ENCODE measurements at places on chromosomes 2 and 18.
A peak's percentile ranks its signal among the peaks of the same experiment; 100 is the strongest.

GRCh38 chr2:5683471-5683870 lies 8.7 kb upstream of the SOX11 start:
- DNase-seq, result no peak

DNA sequence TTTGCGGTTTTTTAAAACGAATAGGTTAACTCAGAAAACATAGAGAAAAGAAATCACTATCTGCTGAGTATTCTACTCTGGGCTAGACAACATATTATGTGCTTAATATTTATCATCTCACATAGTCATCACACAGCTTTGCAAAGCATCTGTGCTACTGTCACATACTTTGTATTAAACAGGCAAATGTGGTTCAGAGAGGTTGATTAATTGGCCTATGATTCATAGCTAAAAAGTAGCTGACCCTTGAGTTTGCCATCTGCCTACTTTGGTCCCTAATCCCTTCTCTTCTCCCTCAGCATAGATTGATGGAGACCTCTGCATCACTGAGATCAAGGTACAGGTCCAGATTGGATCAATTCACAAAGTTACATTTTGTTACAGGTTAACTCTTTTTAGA lies 21.4 kb downstream of the ANKRD30B start:
- no peak for DNase-seq

DNA sequence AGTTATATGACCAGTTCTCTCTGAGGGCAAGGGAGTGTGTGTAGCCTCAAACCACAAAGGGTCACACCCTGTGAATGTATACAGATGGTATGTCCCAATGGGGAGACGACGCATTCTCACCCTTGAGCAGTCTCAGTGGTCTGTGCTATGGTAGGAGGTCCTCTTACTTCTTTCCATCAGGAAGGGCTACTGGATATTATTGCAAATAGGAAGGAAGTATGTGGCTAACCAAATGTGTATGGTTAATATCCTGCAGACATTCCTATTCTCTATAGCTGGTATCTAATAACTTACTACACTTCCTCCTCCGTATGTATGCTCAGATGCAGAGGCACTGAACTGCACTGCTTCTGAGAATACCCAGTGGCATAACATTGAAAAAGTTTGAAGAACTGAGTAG lies 306.7 kb upstream of the CCDC68 start:
- DNase-seq, result no peak

DNA sequence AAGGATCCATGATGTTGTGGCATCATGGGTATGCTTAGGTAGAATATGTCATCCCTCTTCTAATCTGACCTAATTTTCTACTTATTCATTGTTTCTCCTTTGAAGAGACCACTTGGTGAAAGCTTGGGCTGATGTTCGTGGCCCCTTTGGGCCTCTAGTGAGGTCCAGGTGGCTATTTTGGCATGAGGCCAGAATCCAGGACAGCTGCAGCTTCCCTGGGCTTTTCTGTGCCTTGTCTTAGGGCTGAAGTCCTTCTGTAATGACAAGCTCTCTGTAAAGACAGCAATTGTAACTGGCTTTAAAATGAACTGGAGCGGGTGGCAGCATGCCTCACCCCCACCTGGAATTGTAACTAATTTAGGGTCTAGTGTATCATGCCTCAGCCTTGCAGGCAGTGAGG lies 15.6 kb upstream of the MC2R start:
- no peak for DNase-seq

- DNase-seq, result no peak
Measured at GRCh38 chr2:237290261-237290660, 123.7 kb downstream of the COL6A3 start.

GRCh38 chr2:231590614-231591013 lies 2.0 kb upstream of the TEX44 start:
- DNase-seq, result no peak

GRCh38 chr2:189933041-189933440 lies 129.5 kb downstream of the MSTN start:
- DNase-seq, result no peak

- DNase-seq, result no peak
Measured at GRCh38 chr2:44137048-44137447, 31.6 kb upstream of the PPM1B start.

GRCh38 chr2:160295519-160296207 lies 95.6 kb upstream of the ITGB6 start:
- DNase-seq, result no peak

DNA sequence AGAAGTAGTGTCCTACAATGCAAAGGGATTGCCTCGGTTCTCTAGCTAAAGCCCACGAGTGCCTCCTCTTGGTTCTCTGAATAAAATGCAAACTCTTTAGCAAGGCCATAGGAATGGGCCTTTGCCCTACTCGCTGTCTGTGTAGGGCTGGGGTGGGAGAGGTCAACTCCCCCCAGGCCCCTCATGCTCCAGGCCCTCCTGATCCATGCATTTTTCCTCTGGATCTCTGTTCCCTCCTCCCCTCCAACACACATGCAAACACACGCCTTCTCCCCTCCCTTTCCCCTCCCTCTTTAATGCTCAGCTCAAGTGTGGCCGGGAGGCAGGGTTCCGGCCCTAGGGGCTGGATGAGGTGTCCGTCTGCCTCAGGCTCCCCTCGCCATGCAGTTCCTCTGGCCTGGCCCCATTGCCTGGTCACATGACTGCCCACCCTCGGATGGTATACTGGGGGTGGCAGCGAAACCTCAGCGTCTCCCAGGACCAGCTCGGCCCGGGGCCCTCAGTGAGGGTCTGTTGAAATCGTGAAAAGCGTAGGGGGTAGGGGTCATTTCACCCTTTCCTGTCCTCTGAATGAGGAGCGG lies 14.9 kb upstream of the KLF11 start:
- no peak for DNase-seq

DNA sequence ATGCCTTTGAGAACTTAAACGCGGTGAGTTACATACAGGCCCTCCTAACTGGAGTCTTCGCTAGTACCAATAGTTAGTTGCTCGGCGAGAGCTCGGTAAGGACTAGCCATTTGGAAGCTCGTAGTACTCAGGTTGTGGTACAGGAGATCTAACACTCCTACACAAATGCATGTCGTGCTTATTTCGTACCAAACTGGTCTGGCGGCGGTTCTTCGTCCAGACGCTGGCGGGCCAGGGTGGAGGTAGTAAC lies 346 bp upstream of the VRK2 start:
- DNase-seq, result no peak

GRCh38 chr2:28267282-28267681 lies 125.4 kb upstream of the FOSL2 start:
- no peak for DNase-seq

DNA sequence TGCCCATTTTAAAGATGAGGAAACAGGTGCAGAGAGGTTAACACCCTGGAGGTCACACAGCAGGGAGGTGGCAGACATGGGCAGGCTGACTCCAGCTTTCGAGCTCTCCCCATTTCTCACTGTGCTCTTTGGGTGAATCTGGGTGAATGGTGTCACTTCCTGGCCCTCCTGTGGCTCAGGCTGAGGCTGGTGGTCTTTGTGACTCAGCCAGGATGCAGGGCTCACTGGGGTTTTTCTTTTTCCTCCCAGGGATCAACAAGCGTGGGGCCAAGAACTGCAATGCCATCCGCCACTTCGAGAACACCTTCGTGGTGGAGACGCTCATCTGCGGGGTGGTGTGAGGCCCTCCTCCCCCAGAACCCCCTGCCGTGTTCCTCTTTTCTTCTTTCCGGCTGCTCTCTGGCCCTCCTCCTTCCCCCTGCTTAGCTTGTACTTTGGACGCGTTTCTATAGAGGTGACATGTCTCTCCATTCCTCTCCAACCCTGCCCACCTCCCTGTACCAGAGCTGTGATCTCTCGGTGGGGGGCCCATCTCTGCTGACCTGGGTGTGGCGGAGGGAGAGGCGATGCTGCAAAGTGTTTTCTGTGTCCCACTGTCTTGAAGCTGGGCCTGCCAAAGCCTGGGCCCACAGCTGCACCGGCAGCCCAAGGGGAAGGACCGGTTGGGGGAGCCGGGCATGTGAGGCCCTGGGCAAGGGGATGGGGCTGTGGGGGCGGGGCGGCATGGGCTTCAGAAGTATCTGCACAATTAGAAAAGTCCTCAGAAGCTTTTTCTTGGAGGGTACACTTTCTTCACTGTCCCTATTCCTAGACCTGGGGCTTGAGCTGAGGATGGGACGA lies 13.2 kb downstream of the ITM2C start:
- peak; percentile 64 for DNase-seq

- no peak for DNase-seq
Measured at GRCh38 chr2:119592436-119592835, 48.2 kb downstream of the CFAP221 start.

DNA sequence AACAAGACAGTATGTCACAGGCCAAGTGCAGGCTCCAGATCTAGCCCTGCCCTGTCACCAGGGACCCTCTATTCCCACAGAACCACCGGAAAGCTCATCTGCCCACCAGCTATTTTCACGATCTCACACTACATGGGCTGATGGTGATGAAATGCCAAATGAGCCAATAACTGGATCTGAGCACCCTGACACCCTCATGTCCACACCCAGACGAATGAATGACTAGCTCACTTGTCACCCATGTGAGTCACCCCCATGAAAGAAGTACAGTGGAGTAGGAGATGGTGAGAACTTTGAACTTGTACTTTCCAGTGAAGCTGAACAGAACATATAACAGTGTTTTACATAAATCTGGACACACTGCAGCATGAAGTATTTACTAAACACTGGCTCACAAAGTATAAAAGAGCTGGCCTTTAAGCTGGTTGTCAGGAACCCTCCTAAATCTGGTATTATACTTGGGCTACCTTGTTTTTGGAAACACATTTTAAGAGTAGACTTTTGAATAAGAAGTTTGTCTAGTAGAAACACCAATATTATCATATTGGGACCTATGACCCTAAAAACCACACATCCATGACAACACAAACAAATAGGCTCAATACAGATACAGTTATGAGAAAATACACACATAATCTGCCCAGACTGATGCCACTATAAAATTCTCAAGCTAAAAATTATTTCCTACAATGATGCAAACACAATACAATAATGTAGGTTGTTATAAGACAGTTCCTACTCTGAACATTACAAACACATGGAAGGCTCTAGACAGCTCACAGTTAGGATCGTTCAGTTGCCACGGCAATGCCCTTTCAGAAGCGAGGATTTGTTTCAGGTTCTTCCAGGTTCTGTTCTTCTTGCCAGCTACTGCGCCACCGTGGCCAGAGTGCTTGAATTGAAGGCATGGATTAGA lies 19.0 kb downstream of the INO80C start:
- DNase-seq, result no peak

Measured in activated CD8-positive, alpha-beta memory T cell treated with anti-CD3 and anti-CD28 coated beads for 1 hour (primary cell).